ENCODE measurements at places on chromosomes 1 and 21.

- DNase-seq: no peak
Observed at GRCh38 chr1:172680244-172680643, 21.3 kb downstream of the FASLG start.

DNA sequence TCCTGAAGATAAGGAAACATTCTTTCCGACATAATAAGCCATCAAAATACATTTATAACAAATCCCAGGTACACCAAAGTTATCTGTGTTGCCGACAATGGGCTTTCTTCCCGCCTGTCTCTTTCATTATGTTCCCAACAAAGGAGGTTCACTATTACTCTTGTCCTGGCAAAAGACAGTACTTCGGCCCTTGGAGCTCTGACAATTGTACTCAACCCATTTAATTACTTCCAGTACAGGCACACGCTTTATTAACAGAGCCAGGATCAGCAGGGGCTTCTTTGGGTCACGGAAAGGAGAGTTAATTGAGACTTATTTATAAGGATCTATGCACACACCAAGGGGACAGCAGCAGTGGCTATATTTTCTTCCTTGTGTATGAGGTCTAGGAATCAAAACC lies 46.6 kb upstream of the DUSP10 start:
- no peak for DNase-seq

- DNase-seq: no peak
Observed at GRCh38 chr1:221418346-221418745, 323.5 kb downstream of the DUSP10 start.

DNA sequence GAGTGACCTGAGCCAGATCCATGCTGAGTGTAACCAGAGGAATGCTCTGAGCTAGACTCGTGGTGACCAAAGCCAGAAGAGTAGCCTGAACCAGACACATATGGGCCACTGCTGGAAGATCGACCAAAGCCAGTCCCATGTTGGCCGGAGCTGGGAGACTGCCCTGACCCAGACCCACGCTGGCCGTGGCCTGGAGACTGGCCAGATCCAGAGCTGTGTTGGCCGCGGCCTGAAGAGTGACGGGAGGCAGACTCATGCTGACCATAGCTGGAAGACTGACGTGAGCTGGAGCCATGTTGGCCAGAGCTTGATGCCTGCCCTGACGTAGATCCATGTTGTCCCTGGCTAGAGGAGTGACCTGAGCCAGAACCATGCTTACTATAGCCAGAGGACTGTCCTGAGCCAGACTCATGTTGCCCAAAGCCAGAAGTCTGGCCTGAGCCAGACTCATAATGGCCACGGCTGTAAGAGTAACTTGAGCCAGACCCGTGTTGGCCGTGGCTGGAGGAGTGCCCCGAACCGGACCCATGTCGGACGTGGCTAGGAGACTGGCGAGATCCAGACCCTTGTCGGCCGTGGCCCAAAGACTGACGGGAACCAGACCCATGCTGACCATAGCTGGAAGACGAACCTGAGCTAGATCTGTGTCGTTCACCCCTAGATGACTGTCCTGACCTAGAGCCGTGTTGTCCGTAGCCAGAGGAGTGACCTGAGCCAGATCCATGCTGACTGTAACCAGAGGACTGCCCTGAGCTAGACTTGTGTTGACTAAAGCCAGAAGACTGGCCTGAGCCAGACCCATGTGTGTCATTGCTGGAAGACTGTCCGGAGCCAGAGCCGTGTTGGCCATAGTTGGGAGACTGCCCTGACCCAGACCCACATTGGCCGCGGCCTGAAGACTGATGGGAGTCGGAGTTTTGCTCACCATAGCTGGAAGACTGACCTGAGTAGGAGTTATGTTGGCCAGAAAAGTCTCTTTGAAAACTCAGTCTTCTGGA lies 3.5 kb downstream of the HRNR start:
- no peak for DNase-seq

DNA sequence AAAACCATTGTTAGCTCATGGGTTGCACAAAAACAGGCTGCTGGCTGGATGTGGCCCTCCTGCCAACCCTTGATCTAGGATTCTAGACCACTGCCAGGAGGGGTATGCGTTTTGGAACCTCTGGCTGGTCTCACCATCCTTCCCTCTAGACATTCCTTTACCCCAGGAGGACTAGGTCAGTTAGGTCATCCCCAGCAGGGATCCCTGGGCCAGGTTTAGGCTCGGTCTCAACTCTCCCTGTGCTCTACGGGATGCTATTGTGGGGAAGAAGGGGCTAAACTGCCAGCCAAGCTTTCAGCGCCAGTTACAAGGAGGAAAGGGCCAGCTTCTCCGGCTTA lies 22.7 kb downstream of the SLC2A1 start:
- no peak for DNase-seq

GRCh38 chr1:44407430-44408211 lies 2.6 kb downstream of the RNF220 start:
- DNase-seq: no peak

GRCh38 chr1:3536420-3537195 lies 74.7 kb downstream of the MEGF6 start:
- no peak for DNase-seq

- no peak for DNase-seq
Observed at GRCh38 chr1:78275456-78275855, 215.3 kb upstream of the PTGFR start.

GRCh38 chr1:61093525-61094137 lies 11.3 kb downstream of the NFIA start:
- DNase-seq: no peak

DNA sequence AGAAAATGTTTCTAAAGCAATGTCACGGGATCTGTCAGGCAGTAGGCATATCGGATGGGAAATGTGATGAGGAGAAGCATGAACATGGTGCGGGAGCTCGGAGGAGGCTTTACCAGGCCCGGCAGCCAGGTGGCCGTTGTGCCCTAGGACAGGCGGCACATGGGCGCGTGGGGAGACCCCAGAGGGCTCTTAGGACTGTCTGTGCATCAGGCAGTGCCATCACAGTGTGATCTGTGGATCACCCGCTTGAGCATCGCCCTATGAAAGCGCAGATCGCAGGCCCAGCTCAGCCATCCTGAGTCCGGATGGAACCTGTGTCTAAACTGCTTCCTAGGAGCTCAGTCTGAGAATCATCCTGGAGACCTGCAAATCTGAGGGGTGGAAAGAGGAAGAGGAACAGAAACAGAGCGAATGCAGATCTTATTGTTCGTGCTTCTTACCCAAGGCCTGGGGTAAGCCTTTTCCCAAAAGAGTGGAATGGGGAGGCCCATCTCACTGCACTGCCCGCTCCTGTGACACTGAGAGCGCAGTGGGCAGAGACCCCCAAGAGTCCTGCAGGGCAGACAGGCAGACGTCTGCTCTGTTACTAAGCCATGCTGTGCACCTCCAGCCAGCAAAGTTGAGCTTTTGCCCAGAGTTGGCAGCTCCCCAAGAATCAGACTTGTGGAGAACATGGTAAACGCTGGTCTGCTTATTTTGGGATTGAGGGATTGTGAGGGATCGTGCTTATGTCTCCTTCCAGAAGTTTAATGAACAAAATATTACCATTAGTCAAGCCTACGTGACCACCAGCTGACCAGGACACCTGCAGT lies 251.0 kb downstream of the RHOU start:
- no peak for DNase-seq

- no peak for DNase-seq
Observed at GRCh38 chr1:221626041-221626440, 115.8 kb downstream of the DUSP10 start.

DNA sequence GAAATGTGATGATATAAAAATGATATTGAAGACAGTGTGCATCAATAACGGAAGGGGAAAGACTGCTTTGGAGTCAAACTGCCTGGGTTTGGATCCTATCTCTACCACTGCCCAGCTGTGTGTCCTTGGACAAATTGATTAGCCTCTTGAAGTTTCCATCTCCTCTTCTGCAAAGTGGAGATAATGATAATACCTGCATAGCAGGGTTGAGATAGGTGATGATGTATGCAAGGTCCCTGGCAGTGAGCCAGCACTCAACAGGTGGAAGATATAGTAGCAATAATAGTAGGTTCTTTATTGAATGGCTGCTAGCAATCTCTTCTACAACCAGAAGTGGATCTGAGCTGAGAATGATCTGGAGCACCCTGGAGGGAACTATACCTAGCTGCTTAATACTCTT lies 166.7 kb downstream of the MIS18A start:
- DNase-seq: no peak

- no peak for DNase-seq
Observed at GRCh38 chr1:218656301-218657037, 311.3 kb downstream of the TGFB2 start.

DNA sequence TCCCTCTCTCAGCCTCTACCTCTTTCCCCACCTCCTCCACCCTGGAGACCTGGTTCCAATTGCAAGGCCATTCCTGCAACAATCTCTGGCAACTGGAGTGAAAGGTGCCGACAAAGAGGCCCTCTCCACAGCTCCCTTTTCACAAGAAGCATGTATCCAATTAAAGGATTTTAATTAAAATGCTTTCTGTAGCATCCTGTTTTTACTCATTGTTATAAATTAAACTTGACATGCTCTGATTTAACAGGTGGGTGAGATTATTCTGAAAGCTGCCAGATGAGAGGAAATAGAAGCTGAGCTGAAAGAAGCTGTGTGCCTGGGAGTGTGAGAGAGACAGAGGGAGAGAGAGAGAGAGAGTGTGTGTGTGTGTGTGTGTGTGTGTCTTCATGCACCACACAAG lies 160.5 kb downstream of the TBX15 start:
- DNase-seq: no peak

GRCh38 chr1:155323729-155324036 lies 3.0 kb downstream of the RUSC1 start:
- peak; percentile 92 for DNase-seq

GRCh38 chr1:173893611-173894010 lies 23.5 kb downstream of the SERPINC1 start:
- no peak for DNase-seq

DNA sequence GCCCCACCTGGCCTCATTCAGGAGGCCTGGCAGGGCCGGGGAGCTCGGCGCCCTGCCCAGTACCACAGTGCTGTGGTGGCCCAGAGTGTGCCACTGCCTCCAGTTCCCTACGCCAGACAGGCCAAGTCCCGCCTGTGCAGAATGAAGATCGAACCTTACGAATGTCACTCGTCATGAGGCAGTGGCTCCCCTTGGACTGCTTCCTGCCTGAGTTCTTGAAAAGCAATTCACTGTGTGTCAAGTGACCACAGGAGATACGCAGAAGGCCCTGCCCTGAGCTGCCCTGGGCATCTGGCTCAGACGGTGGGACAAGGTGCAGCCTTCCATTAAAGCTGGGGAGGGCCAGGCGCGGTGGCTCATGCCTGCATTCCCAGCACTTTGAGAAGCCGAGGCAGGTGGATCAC lies 49.6 kb upstream of the LRP8 start:
- no peak for DNase-seq

DNA sequence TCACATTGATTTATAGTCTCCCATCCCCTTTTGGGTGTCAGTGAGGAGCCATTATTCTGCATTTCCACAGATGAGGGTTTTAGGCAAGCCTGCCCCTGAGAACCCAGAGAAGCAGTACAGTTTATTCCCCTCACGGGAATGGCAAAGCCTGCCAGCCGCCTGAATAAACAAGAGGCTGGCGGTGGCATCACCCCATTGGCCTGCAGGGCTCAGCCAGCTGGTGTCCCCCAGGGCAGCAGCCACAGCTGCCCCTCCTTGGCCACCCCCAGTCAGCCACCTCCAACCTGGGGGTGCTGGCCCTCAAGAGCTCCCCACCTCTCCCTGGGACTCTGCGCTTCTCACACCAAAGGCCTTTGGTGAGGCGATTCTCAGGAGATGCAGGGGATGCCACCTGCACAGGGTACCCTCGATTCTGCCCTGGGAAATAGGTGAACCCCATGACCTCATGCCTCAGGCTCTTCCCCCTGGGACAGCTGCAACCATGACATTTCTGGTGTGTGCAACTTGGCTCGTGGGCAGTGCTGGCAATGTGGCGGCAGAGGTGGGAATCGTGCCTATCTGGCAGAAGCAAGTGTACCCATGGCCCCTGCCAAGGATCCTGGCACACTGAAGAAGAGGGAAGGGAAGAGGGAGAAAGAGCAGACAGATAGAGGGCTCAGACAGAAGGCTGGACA lies 14.0 kb downstream of the OLFML2B start:
- no peak for DNase-seq

DNA sequence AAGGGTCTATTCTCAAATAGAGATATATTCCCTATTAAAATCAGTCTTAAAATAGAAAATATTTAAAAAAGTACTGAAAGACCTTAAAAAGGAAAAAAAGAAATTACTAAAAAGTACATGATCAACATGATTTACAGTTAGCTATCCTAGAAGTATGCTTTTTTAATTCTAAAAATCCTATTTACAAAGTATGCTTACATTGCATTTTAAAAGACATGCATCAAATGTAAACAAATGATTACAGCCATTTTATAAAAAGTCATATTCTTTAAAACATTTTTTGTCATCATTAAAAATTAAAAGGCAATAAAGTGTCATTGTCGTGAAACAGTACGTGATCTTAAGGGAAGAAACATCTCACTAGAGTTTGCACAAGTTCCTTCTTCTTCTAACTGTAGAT lies 7.9 kb upstream of the C1orf52 start:
- no peak for DNase-seq

DNA sequence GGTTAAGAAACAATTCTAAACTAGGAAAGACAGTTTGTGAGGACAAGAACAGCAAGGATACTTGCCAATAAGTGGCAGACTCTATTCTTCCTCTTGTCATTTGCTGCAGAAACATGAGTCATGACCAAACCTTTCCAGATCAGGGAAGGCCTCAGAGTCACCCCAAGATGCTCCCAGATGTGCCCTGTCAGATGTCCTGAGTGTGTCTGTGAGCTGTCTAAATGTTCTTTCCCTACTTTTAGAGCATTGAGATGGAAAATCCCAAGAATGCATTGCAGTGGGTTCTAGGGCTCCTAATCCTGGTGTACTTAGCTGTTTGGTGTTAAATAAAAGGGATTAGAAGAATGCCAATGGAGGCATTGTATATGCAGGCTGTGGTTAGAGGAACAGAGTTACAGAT lies 57.5 kb upstream of the KIAA0040 start:
- no peak for DNase-seq

GRCh38 chr1:179206812-179207211 lies 22.7 kb downstream of the ABL2 start:
- no peak for DNase-seq

DNA sequence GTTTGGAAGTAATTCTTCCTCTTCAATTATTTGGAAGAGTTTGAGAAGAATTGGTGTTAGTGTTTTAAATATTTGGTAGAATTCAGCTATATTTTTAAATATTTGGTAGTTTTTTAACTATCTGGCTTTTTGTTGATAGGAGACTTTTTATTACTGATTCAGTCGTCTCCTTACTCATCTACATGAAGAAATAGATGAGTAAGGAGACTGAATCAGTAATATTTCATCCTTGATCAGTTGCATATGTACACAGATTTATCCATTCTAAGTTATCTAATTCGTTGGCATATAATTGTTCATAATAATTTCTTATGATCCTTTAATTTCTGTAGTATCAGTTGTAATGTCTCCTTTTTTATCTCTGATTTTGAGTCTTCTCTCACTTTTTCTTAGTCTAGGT lies 224.1 kb downstream of the GPR52 start:
- DNase-seq: no peak

DNA sequence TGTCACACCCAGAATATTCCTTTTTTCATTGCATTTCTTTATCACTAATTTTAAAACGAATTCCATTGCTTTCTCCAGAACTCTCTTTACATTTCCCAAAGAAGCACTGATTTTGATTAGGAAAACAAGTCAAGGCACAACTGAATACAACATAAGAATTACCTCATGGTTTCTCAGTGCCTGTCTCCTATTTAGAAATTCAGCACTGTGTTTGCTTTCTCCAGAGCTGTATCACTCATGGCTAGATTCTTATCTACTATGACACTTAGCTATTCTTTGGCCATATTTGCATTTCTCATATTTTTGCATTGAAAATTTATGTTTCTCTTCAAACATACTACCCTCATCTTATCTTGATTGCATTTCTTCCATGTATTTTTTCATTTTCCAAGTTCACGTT lies 1402.0 kb downstream of the MRPL39 start:
- DNase-seq: no peak

GRCh38 chr1:159123587-159123986 lies 47.0 kb upstream of the AIM2 start:
- DNase-seq: no peak
